ENCODE measurements at places on chromosomes 7 and 10. TPM values are rescaled to one million over a fixed set of nuclear protein-coding genes. Genes with fewer than 3 reads are reported as not detected.

DNA sequence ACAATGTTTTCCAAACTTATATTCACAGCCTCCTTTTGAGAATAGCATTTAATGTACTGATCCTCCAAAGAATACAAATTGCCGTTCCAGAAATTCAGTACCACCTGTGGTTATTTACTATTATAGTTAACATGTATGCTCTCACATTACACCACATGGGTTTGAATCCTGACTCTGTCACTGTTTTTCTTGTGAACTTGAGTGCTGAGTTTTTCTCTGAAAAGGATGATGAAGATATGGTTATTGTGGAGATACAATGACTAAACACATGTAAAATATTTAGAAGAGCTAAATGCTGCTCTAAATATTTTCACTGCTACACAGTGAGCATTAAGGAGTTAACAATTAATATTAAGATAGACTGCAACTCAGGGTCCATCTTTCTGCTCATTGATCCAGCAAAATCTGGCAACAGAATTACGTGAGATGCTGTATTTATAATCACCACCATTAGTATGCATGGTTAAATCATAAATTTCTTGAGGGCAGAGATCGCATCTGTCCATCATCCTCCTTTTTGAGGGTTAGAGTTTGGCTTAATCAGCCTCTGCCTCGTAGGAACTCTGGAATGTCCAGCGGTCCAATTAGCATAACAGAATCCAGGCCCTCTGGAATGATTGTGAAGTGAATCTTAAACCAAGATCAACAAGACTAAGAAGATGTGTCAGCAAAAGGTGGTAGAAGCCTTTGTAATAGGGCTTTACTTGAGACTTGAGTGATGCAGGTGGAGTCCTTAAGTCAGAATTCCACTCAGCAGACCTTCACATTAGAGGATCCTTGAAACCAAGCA, 152.8 kb downstream of the MACC1 start:
- DNase-seq, result no peak

- DNase-seq, result no peak
Observed at GRCh38 chr7:13794581-13794980, 194.9 kb downstream of the ETV1 start.

DNA sequence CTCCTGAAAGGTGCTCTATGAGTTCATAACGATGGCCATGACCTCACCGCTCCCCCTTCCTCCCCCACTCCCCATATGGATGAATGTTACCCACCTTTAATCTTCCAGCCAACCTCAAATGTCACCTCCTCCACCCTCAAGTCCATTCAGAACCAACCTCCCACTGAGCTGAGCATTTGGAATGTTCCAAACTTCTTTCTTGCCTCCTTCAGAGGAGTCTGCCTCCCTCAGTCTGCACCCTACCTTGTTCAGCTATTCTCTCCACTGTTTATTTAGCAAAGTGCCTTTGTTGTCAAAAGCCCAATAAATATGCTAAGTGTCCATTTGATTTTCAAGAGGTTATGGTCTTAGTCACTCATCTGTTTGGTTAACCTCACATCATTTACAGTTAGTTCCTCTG, 22.9 kb upstream of the MTPAP start:
- DNase-seq, result no peak

- DNase-seq, result no peak
Observed at GRCh38 chr7:157310676-157311185, 26.1 kb upstream of the DNAJB6 start.

GRCh38 chr10:48948470-48949037, 8.9 kb upstream of the LRRC18 start:
- no peak for DNase-seq

DNA sequence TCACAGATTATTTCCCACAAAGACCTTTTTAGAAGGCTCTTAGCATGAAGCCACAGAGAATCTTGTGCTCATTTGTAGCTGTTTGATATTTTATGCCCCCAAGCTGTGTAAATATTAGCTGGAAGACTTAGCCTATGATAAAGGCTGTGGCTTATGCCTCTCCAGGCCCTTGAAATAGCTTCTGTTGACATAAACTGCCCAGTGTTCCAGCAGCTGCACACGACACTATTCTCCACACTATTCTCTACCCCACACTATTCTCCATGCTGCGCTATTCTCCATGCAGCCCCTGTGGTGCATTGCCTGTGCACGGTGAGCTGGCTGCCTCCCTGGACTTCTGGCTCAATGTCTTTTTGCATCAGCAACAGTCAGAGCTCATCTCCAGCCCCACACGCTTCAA, 13.1 kb downstream of the DDC start:
- no peak for DNase-seq

DNA sequence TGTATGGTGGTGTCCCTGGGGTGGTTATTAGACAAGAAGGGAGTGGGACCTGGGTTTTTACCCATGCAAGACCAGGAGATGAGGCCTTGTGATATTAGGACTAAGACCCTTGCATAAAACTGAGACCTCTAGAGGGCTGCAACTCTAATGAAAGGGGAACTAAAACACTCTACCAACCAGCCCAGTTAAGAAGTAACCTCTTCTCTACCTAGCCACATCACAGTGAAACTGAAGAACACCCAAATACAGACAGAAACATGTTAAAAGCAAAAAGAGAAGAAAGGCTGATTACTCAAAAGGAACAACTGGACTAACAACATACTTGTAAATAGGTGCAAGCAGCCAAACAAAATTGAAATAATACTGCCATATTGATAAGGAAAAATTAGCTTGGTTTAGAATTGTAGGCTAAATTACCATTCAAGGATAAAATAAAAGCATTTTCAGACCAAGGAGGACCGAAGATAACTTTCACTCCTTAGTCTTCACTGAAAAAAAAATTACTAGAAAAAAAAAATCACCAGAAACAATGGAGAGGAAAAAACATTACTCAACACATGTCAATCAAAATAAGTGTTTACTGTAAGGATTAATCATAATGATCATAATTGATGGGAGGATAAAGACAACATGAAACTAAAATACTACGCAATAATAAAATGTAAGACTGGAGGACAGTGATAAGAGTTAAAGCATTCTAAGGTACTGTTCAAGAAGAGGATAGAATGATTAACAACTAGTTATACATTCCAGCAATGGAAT, 27.6 kb downstream of the ERLIN1 start:
- no peak for DNase-seq

GRCh38 chr7:26549281-26549944, 257.8 kb downstream of the SNX10 start:
- no peak for DNase-seq

DNA sequence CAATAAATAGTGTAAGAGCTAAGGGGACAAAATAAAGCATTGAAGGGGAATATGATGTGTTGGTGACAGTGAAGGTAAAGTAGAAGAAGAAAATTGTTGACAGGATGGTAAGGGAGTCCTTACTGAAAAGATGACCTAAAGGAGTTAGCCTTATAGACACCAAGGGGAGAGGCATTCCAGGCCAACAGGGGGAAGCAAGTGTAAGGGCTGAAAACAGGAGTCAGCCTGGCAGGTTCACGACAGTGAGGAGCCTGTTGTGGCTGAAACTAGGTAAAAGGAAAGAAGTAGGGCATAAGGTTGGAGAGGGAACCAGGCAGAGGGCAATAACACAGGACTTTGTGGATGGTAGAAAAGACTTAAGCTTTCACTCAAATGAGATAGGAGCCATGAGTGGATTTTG, 34.0 kb downstream of the PNLIPRP3 start:
- no peak for DNase-seq

GRCh38 chr7:131781-132482, 60.4 kb upstream of the FAM20C start:
- DNase-seq, result no peak

GRCh38 chr10:58157076-58157766, 110.5 kb downstream of the IPMK start:
- DNase-seq, result no peak

DNA sequence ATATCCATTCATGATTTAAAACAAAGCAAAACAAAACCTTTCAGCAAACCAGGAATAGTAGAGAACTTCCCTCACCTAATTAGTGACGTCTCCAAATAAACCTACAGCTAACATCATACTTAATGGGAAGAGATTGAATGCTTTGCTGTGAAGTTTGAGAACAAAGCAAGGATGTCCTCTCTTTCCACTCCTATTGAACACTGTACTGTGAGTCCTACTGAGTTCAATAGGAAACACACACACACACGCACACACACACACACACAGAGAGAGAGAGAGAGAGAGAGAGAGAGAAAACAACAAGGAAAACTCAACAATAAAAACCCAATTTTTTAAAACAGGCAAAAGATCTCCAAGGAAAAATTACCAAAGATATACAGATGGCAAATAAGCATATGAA, 32.3 kb downstream of the PODXL start:
- DNase-seq, result no peak

- no peak for DNase-seq
Observed at GRCh38 chr10:22704471-22704911, 9.9 kb downstream of the PIP4K2A start.

DNA sequence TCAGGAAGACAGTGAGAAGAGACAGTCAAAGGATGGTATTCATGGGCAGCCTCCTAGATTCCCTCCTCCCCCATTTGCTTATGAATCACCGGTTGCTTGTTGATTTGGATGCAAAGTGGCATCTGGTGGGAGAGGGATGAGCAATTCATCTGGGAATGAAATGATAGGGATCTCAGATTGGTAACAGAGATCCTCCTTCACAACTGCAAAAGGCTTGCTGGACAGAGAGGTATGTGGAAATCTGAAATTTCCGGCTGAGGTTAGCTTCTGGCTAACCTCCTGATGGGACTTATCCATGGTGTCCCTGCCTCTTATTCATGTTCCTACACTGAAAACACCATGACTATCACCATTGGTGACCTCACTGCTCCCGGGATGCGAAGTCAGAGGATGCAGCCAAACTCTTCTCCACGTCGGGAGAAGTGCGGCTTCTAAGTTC, 48.4 kb upstream of the PODXL start:
- no peak for DNase-seq

DNA sequence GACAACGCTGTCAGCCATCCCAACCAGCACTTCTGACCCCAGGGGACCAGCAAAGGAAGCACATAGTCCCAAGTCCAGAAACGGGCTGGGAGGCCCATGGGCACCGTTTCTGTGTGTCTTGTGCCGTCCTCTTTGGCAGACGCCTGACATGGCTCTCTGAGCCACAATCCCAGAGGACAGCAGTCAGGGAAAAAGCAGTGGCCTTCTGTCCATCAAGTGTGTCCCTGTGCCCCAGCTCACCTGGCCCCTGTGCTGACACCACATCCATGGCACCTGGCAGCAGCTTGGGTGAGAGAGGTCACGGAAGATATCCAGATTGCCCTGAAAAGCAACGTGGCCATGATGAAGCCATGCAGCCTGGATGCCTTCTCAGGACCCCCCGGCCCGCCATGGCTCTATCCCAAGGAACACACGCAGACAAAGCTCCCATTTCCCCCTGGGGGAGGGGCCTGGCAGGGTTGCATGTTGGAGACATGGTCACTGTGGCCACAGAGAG, 38.1 kb upstream of the ANTXRL start:
- no peak for DNase-seq

DNA sequence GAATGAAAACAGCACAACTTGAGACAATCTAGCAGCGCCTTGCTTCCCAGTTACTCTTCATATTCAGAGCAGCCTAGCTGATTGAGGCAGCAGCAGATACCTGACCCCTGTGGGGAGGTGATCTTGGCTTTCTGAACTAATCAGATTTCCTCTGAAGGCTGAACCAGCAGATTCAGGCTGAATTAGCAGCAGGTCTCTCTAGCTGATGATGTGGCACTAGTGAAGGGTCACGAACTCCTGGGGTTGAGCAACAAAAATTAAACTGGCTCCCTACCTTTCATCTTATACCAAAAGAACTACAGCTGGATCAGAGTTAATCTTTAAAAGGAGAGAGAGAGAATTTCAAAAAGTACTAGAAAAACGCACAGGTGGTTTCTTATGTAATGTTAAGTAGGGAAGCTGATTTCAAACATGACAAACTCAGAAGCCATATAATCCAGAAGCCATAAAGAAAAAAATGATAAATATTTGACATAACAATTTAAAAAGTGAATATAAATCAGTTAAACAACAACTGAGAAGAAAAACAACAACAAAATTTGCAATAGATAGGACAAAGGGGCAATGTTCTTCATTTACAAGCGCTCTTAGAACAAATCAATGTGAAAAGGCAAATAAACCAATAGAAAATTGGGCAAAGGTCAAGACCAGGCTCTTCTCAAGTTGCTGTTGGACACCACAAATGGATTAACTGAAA, 13.5 kb downstream of the SLC25A13 start:
- DNase-seq, result no peak

- DNase-seq, result no peak
Observed at GRCh38 chr7:108099713-108100112, 30.4 kb downstream of the LAMB4 start.

DNA sequence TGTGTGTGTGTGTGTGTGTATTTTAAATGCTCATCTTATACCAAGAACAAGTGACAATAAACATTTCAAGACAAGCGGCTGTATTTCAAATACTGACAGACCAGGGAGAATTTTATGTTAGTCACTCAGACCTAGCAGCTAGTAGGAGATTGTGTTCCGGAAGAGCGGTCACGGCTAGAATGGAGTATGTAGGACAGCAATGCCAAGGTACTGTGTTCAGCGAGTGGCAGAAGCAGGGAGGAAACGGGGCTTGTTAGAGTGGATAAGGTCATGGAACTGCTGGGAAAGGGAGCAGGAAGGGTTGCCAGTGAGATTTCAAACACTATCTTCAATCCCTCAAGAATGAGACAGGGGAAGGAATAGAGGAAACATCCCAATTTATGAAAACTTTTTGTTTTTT, 260.5 kb upstream of the PITRM1 start:
- DNase-seq, result no peak

DNA sequence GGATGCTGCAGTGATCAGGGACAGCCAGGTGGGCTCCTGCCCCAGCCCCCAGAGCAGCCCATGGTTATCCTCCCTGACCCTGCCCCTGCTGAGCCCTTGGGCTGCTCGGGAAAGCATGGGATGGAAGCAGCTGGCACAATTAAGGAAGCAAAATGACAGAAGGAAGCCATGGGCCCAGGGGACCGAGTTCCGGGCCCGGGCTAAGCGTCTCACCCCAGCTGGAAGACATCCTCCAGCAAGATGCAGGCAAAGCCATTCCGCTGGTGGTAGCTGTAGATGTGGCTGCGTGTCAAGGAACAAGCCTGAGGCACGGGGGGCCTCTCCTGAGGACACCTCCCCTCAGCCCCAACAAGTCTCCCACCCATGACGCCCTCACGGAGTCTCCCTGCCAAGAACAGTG, 1.1 kb downstream of the ATG9B start:
- DNase-seq, result no peak

DNA sequence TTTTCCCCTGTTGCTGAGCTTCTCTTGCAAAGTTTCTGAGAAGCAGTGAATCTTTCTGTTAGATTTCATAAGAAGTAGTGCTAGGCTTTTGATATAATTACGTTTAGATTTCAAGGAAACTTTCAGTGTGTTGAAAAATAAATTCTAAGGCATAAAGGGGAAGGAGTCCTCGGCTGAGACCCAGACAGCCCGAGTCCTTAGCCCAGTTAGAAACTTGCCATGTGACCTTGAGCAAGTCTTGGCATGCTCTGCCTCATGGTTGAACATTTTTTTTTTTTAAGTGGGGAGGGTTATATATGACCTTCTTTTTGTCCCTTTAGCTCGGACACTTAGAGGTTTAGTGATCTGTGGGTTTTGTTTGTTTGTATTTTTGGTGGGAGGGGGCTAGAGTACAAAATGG, 117.5 kb downstream of the TCF7L2 start:
- no peak for DNase-seq

The CYP2C19 gene
- total RNA-seq, result not detected

The TMEM273 gene
- 12.5 TPM for total RNA-seq

The BMPER gene
- total RNA-seq, result not detected

The GIMAP4 gene
- 311 TPM for total RNA-seq

The NEUROG3 gene
- total RNA-seq, result not detected

The PNLIPRP3 gene
- not detected for total RNA-seq

The PCGF5 gene
- 62.0 TPM for total RNA-seq

The CLCN1 gene
- not detected for total RNA-seq

The CALML3 gene
- not detected for total RNA-seq

The LEP gene
- total RNA-seq, result not detected

Data from activated CD4-positive, alpha-beta T cell treated with anti-CD3 and anti-CD28 coated beads, Interleukin-2, amount 10 ng/mL, durations not matched to agents 7 days and 5 days (primary cell).